H4 (cell line): ENCODE measurements at places on chromosomes 6 and 20. TPM values are rescaled to one million over a fixed set of nuclear protein-coding genes. Genes with fewer than 3 reads are reported as not detected.

Gene SNPH
- 0.99 and 1.5 TPM in 2 replicates for total RNA-seq

Gene ZBTB46
- 0.68 and 3.1 TPM in 2 replicates for total RNA-seq

Gene IRAK1BP1
- 1.2 and 2.0 TPM in 2 replicates for total RNA-seq

Gene STX11
- not detected in 2 replicates for total RNA-seq

Gene SYNDIG1
- total RNA-seq = 0.47 and 0.77 TPM in 2 replicates

Gene PIGU
- total RNA-seq = 20.9 and 35.8 TPM in 2 replicates

Gene CASS4
- 0.06 and 0.10 TPM in 2 replicates for total RNA-seq

Gene KIF25
- 0.51 and 2.3 TPM in 2 replicates for total RNA-seq

Gene LY6G6D
- total RNA-seq = not detected in 2 replicates

Gene LY6G6F
- total RNA-seq = not detected in 2 replicates

Gene TAGAP
- not detected in 2 replicates for total RNA-seq

Gene C20orf204
- 0.08 TPM in 1 of 2 replicates, not detected in the other for total RNA-seq

Gene ATXN1
- 14.6 and 18.9 TPM in 2 replicates for total RNA-seq

Gene MCCD1
- total RNA-seq = not detected in 2 replicates

Gene GGT7
- 0.76 and 0.99 TPM in 2 replicates for total RNA-seq

Gene GLP1R
- total RNA-seq = not detected in 2 replicates

Gene HNF4A
- total RNA-seq = not detected in 2 replicates

Gene RHAG
- not detected in 2 replicates for total RNA-seq

Gene TREML4
- total RNA-seq = 0.46 and 0.58 TPM in 2 replicates

Gene RSPH9
- not detected in 2 replicates for total RNA-seq

Gene ATF6B
- total RNA-seq = 17.1 and 23.4 TPM in 2 replicates

Gene GPX5
- not detected in 2 replicates for total RNA-seq

Gene PRR18
- not detected in 2 replicates for total RNA-seq

Gene CCN5
- 0.77 and 4.2 TPM in 2 replicates for total RNA-seq

Gene DDX43
- total RNA-seq = not detected in 2 replicates

Gene CRYBG1
- 10.2 and 10.4 TPM in 2 replicates for total RNA-seq

Gene TMEM74B
- total RNA-seq = 0.52 TPM in 1 of 2 replicates, not detected in the other

Gene CCN6
- total RNA-seq = not detected in 2 replicates

Gene ACOT8
- 43.1 and 47.4 TPM in 2 replicates for total RNA-seq

Gene BTNL2
- not detected in 2 replicates for total RNA-seq

Gene PKHD1
- not detected in 2 replicates for total RNA-seq

Gene ZNF76
- total RNA-seq = 6.7 and 7.2 TPM in 2 replicates

Gene C6orf132
- not detected in 2 replicates for total RNA-seq

Gene RGS17
- 1.1 and 1.5 TPM in 2 replicates for total RNA-seq

Gene HDGFL1
- total RNA-seq = not detected in 2 replicates

Gene SCAF8
- 10.7 and 13.5 TPM in 2 replicates for total RNA-seq

Gene ANKEF1
- total RNA-seq = 4.1 and 4.4 TPM in 2 replicates

Gene C20orf141
- not detected in 2 replicates for total RNA-seq

Gene TOP1
- total RNA-seq = 12.7 and 14.3 TPM in 2 replicates

Gene CALHM6
- 0.91 TPM in 1 of 2 replicates, not detected in the other for total RNA-seq

Gene TNNC2
- not detected in 2 replicates for total RNA-seq

Gene MUC21
- not detected in 2 replicates for total RNA-seq
